ENCODE measurements at places on chromosomes 7 and 10. TPM values are rescaled to one million over a fixed set of nuclear protein-coding genes. Genes with fewer than 3 reads are reported as not detected.
A peak's percentile ranks its signal among the peaks of the same experiment; 100 is the strongest.

The ORC5 gene
- 42.1 TPM for total RNA-seq

- no peak for DNase-seq
- no peaks in the 10 kb centered on the region for H3K27me3 ChIP-seq
- no peak overlapping the region for H3K4me3 ChIP-seq
- no peaks in the 10 kb centered on the region for H3K36me3 ChIP-seq
- no peaks in the 10 kb centered on the region for H3K4me1 ChIP-seq
Measured at GRCh38 chr10:130790339-130790738, 521.2 kb downstream of the TCERG1L start.

DNA sequence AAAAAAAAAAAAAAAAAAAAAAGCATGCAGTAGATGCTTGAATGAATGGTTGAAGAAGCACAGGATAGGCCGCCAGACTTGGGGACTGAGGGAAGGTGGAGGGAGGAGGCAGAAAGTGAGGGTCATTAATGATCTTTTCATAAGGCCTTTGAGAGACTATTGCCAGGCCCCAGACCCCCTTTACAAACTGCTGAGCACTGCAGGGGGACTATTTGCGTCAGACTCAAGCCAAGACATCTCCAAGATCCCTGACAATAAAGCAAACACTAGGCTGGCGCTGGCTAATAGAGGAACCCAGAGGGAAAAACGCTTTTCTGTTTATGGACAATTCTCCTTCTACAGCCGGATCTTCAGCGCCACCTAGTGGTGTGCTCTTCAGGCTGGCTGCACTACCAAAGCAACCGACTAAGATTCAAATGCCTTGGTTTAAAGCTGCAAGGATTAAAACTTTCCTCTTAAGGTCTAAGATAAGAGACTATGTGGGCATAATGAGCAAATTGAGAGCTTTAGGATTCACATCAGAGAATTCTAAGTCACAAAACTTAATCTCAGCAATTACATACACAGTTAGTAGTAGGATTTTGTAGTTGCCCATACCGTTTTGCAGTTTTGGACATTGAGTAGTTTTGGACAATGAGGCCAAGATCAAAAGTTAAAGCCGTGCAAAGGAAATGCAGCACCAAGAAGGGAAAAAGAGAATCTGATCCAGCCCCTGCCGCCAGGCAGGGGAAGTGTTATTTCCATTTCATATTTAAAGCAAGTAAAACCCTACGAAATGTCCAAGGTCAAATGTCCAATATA, 17.9 kb upstream of the AGK start:
- peak overlapping the region; percentile 6 for H3K4me3 ChIP-seq
- H3K36me3 ChIP-seq: no peaks in the 10 kb centered on the region
- peak overlapping the region; percentile 75 for H3K27ac ChIP-seq
- peaks cover 4% of the 10 kb centered on the region for H3K4me1 ChIP-seq
- H3K27me3 ChIP-seq: no peaks in the 10 kb centered on the region

The WDFY4 gene
- 3.8 TPM for total RNA-seq

- H3K36me3 ChIP-seq: peaks cover 1% of the 10 kb centered on the region
- H3K4me1 ChIP-seq: peaks cover 10% of the 10 kb centered on the region
- DNase-seq: no peak
- peak overlapping the region; percentile 93 for H3K4me3 ChIP-seq
- peak overlapping the region; percentile 98 for H3K27ac ChIP-seq
Measured at GRCh38 chr10:92574548-92575261, 812 bp upstream of the IDE start.

The FAM241B gene
- total RNA-seq: 9.8 TPM

DNA sequence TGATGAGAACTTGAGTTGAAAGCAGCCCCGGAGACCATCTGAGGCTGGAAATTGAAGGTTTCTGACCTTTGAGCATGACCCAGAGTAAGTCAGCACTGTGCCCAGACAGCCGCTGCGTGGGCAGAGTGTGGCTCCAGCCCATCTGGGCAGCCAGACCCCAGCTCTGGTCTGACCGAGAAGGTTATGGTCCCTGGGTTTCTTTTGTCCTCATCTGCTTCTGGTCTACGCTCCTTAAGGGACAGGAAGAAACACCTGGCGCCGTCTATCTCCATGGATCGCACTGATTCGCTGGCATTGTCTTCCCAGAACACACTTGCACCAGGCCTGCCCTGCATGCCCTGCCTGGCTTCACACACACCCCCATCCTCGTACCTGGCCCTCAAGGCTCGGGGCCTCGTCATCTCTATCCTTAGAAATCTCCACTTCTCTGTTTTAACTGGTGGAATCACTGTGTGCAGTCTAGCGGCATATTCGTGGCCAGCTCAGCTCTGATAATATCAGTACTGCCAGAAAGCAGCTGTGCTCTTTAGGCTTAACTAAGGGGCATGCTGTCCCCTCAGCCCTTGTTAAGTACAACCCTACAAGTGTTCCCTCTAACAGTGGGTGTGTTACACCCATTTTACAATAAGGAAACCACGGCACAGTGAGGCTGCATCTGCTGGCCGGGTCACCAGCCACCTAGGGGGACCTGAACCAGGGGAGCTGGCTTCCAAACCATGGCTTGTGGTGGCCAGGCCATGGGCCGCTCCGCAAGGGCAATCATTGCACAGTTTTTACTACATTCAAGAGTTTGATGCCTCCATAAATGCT, 127.7 kb downstream of the ADCY1 start:
- peaks cover 32% of the 10 kb centered on the region for H3K36me3 ChIP-seq
- no peaks in the 10 kb centered on the region for H3K4me1 ChIP-seq
- H3K27me3 ChIP-seq: no peaks in the 10 kb centered on the region
- no peak overlapping the region for H3K4me3 ChIP-seq
- no peak for DNase-seq

DNA sequence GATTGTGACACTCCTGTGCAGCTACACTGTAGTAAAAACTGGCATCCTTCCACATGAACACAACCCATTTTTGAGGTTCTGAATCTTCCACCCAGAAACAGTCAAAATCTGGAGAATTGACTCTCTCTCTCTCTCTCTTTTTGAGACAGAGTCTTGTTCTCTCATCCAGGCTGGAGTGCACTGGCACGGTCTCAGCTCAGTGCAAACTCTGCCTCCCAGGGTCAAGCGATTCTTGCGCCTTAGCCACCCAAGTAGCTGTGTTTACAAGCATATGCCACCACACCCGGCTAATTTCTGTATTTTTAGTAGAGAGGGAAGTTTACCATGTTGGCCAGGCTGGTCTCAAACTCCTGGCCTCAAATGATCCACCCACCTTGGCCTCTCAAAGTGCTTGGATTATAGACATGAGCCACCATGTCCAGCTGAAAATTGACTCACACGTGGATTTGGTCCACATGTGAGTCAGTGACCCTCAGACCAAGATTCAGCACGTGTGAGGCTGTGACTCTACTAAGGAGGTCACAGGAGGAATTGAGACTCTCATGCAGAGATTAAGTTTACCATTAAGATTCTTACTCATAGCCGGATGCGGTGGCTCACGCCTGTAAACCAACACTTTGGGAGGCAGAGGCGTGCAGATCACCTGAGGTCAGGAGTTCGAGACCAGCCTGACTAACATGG, 12.1 kb upstream of the ZNF107 start:
- no peaks in the 10 kb centered on the region for H3K27me3 ChIP-seq
- H3K4me3 ChIP-seq: no peak overlapping the region
- no peak overlapping the region for H3K27ac ChIP-seq

The RBM20 gene
- total RNA-seq: 2.0 TPM

DNA sequence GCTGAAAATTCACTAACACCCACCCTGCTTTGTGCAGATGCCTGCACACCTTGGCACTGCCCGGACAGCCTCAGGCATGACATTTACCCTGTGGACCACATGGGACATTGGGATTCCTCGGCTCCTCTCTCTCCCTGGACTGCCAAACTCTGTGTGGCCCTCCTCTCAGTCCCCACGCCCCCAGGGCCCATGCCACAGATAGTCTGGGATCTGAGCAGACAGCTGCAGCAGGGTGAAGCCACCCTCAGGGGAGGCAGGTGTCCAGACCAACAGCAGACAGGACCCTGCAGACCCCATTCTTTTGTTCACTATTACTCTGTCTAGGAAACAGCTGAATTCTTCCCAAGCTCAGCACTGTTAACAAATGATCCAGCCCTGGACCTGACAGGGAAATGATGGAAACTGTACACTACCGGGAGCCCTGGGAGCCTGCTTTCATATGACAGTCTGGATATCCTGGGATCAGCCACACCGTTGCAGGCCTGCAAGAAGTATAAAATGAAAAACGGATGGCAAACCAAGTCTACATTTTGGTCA, 83.4 kb downstream of the VOPP1 start:
- H3K27ac ChIP-seq: no peak overlapping the region
- no peak overlapping the region for H3K4me3 ChIP-seq
- peaks cover 45% of the 10 kb centered on the region for H3K36me3 ChIP-seq
- no peaks in the 10 kb centered on the region for H3K27me3 ChIP-seq
- H3K4me1 ChIP-seq: peaks cover 14% of the 10 kb centered on the region

DNA sequence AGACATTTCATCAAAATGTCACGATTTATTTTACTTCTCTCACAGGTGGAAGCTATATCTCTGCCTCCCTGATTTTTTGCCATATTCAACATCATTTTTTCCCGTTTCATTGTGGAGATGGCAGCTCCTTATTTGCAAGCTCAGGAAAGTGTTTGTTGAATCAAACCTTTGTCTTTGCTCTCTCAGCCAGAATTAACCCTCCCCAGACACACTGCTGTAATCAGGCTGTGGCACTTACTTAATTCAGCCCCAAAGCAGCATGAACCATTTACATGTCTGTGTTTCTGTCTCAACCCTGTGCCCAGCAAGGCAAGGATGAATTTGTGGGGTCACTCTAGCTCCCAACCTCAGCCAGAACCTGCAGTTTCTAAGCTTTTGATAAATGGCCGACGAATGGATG, 397.2 kb downstream of the TCERG1L start:
- H3K4me1 ChIP-seq: peaks cover 3% of the 10 kb centered on the region
- no peak overlapping the region for H3K27ac ChIP-seq
- no peaks in the 10 kb centered on the region for H3K36me3 ChIP-seq

DNA sequence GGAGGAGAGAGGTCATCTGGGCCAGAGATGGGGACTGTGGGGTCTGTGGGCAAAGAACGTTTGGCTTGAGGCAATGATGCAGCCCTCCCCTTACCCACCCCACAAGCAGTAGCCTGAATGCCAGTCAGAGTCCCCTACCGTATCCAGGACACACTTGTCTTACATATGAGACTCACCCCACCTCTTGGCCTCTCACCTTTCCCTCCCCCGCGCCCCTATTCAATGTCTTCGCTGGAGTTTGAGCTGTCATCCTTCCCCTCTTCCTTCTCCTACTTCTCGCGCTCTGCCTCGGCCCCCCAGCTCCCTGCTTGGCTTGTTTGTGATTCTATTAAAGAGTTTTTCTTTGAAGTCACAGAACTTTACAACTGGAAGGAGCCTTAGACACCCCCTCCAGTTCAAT, 8.9 kb downstream of the PRRT4 start:
- H3K4me3 ChIP-seq: no peak overlapping the region
- H3K4me1 ChIP-seq: peaks cover 37% of the 10 kb centered on the region
- H3K27me3 ChIP-seq: peaks cover 28% of the 10 kb centered on the region
- no peak overlapping the region for H3K27ac ChIP-seq
- H3K36me3 ChIP-seq: peaks cover 24% of the 10 kb centered on the region

DNA sequence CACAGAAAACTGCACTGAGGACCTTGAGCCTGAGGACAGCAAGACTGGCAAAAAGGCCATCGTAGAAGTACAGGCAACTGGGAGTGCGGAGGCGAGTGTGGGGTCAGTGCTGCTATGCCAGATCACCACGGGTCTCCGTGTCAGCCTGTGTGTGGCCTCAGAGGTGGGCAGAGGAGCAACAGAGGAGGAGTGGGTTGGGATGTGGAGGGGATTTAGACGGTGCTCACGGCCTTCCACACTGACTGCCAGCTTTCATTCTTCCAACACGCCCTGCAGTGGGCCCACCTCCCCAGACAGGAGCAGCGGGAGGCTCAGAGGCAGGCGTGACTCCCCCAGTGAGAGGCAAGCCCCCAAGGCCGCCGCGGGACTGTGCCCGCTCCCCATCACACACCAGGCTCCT, 17.0 kb upstream of the ZMIZ1 start:
- H3K36me3 ChIP-seq: peaks cover 2% of the 10 kb centered on the region
- no peak for DNase-seq
- H3K4me3 ChIP-seq: no peak overlapping the region
- no peaks in the 10 kb centered on the region for H3K27me3 ChIP-seq
- no peak overlapping the region for H3K27ac ChIP-seq
- H3K4me1 ChIP-seq: peaks cover 37% of the 10 kb centered on the region

The ACBD7 gene
- total RNA-seq: 32.0 TPM

The SPDYE3 gene
- total RNA-seq: not detected

DNA sequence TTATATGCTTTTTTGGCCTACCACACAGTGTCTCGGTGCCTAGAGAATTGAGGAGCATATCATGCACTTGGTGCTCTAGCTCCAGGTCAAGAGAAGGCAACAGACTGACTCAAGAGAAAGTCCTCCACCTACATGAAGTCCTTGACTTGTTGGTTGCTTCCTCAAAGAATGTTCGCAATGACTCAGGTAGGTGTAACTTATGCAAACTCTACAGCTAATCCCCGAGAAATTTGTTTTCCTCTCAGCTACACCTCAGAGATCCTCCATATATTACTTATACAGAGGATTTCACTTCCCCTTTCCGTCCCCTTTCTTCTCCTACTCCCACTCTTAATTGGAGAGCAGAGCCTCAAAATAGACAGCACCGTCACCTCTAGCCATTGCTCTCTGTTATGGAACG, 1013.1 kb downstream of the KCNMA1 start:
- H3K27me3 ChIP-seq: no peaks in the 10 kb centered on the region
- no peak overlapping the region for H3K4me3 ChIP-seq
- no peak for DNase-seq
- no peaks in the 10 kb centered on the region for H3K36me3 ChIP-seq
- no peak overlapping the region for H3K27ac ChIP-seq

DNA sequence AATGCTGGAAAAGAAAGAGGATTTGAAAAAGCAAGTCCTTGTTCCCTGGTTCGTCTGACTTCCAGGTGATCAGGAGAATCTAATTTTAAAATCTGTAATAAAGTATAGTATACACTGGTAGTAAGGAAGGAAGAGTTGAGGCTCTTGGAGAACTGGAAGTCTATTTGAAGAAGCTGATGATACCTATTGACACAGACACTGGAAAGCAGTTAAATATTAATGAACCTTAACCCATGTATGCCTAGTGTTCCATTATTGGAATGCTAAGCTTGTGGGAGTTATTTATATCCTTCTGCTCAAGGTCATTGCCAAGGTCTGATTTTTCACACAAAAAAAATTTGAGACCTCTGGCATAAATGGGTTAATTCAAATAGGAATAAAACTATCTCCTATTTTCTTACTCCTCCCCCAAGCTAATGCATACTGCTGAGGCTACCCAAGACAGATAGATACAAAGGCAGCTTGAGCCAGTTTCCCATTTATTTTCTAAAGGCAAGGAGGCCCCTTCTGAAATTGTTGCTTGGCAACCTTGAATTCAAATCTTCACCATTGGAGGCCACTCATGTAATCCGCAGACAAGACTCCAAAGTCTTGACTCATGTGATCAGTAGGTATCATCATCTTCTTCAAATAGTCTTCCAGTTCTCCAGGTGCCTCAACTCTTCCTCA, 110.2 kb downstream of the FZD1 start:
- no peaks in the 10 kb centered on the region for H3K4me1 ChIP-seq
- no peak for DNase-seq
- H3K4me3 ChIP-seq: no peak overlapping the region
- no peaks in the 10 kb centered on the region for H3K27me3 ChIP-seq

- H3K36me3 ChIP-seq: no peaks in the 10 kb centered on the region
- no peaks in the 10 kb centered on the region for H3K27me3 ChIP-seq
Measured at GRCh38 chr10:64158551-64158950, 637.4 kb downstream of the REEP3 start.

The TEX36 gene
- total RNA-seq: 0.77 TPM

GRCh38 chr10:12741360-12741804, 260.1 kb downstream of the CCDC3 start:
- no peak overlapping the region for H3K4me3 ChIP-seq
- no peaks in the 10 kb centered on the region for H3K27me3 ChIP-seq
- peaks cover 8% of the 10 kb centered on the region for H3K4me1 ChIP-seq
- no peak overlapping the region for H3K27ac ChIP-seq
- no peaks in the 10 kb centered on the region for H3K36me3 ChIP-seq
